ENCODE measurements at places on chromosomes 5 and 9.
A peak's percentile ranks its signal among the peaks of the same experiment; 100 is the strongest.

GRCh38 chr9:137150617-137151457, 11.9 kb downstream of the GRIN1 start:
- DNase-seq: peak; percentile 74

- no peak for DNase-seq
These were observed 239.6 kb upstream of the TUSC1 start for GRCh38 chr9:25917731-25918362.

DNA sequence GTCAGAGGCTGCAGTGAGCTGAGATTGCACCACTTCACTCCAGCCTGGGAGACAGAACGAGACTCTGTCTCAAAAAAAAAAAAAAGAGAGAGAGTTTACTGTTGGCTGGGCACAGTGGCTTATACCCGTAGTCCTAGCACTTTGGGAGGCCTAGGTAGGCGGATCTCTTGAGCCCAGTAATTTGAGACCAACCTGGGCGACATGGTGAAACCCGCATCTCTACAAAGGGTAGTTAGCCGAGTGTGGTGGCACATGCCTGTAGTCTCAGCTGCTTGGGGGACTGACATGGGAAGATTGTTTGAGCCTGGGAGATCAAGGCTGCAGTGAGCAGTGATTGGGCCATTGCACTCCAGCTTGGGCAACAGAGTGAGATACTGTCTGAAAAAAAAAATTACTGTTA, 12.6 kb downstream of the HABP4 start:
- DNase-seq: no peak

GRCh38 chr9:97911528-97911927, 10.8 kb downstream of the TRMO start:
- no peak for DNase-seq

GRCh38 chr5:82975396-82975795, 101.8 kb downstream of the TMEM167A start:
- DNase-seq: no peak

DNA sequence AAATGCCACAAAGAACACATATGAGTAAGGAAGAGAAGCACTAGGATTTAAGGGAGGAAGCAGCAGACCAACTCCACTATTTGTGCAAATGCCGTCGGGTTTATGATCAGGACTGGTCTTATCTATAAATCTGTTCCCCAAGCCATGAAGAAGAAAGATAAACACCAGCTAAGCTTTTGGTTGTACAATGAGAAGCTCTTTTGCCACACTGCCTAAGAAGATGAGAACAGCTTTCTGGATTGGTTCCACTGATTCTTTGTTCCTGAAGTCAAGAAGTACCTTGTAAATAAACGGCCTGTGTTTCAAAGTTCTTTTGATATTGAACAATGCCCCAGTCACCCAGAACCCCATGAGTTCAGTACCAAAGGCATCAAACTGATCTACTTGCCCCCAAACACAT, 93.9 kb downstream of the RFX3 start:
- no peak for DNase-seq

DNA sequence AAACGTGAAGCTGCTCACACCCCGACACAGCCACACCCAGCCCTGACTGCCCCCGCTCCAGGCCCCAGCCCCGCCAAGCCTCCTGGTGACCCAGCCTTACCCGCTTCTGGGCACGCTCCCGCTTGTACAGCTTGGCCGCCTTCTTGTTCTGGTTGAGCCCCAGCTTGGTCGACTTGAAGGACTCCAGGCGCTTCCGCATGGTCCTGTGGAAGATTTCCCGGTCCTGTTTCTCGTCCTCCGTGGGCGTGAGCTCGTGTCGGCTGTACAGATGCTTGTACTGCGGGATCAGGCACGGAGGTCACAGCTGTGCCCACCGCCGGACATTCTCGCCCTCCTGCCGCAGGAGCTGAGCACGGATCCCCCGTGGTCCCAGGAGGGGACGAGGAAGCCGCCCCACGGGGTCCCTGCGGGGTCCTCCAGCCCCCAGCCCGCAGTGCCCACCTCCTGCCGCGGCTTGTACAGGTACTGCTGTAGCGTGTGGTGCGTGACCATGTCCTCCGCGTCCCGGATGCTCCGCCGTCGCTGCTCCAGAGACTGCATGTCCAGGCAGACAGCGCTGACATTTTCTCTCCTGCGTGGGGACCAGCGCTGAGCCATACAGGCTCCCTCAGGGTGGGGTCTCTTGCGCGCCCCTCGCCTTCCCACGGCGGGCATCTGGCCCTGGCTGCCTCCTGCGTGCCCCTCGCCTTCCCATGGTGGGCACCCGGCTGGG, 33.3 kb downstream of the EXOC3 start:
- DNase-seq: no peak

DNA sequence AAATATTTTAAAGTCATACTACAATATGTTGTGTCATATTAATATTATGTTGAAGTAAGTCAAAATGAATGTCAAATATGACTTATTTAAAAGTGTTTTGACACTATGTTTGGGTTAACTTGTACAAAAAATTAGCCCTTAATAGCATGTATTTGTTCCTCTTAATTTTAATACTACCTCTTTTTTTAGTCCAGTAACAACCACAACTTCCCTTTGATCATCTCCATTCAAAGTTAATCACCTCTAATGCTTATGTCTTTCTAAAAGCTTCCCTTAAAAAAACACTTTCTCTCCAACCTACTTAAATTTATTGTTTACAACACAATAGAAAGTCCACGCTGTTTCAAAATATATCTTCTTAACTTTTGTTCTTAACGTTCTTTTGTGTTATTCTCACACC, 9.6 kb downstream of the SLCO4C1 start:
- DNase-seq: no peak

DNA sequence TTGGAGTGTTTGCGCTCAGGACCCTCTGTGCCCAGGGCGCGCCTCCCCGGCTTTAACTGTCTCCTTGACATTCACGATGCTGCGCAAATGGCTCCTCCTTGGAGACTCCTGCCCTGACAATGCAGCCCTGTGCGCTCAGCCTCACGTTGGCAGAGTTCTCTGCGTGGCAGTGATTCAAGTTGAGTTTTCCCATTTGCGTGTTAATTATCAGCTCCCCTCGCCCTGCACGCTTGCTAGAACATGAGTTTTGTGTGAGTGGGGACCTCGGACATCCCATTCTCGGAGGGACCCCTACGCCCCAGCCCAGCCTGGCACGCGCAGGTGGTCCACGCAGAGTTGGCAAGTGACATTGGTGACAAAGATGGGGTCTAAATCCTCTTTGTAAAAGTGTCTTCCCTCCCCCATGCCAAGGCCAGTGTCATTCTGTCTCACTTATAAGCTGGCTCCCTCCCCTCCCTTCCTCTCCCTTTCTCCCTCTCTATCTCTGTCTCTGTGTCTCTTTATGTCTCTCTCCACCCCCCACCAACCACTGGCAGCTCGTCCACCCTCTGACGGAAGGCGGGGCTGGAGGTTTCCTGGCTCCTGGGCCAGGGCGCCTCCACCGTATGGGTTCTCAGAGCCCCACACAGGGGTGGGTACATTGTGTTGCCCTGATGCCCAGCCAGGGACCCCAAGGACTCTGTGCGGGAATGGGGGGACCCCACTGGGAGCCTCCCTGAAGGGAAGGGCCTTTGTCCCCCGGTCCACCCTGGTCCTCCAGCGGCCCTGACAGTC, 169.3 kb downstream of the OLFM1 start:
- no peak for DNase-seq

DNA sequence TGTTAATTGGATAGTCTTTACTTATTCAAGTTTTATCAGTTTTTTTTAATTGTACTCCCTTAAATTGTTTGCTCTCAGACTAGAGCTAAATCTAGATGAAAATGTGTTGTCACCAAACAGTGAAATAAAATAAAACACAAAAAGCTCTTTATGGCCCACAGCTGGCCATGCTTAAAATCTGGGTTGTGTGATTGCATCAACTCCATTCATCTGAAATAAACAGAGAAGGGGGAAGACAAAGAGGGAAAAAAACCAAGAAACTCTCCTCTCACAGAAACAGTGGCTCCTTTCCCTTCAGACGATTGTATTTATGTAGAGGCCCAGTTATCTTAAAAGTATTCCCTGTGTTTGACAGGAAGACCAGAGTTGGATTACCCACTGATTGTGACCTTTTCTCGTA, 422.4 kb downstream of the IRX1 start:
- DNase-seq: no peak

GRCh38 chr9:125881042-125881441, 133.9 kb downstream of the PBX3 start:
- no peak for DNase-seq

DNA sequence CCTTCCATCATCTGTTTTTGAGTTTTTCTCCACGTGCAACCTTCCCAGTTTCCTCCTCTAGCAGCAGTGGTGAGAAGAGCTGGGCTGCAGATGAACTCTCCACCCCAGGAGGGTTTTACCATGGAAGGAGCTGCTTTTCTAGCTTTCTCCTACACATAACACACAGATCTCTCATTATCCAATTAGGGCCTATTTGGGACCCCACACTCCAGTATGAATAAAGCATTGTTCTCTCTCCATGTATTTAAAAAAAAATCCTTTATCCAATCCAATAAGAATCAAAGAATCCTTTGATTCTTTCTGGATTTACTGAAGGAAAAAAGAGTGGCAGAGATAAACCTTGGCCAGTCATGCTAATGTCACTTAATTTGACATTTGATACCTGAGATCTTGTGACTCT, 31.6 kb upstream of the NAA35 start:
- no peak for DNase-seq

- DNase-seq: no peak
These were observed 142.3 kb upstream of the ANKH start for GRCh38 chr5:15013654-15014463.

- peak; percentile 42 for DNase-seq
These were observed at the start of gene PCDHA5 for GRCh38 chr5:140821375-140822280. PCDHA5 (plus strand) TSS chr5:140821613.

- DNase-seq: no peak
These were observed 3.0 kb downstream of the RAD23B start for GRCh38 chr9:107286057-107286456.

DNA sequence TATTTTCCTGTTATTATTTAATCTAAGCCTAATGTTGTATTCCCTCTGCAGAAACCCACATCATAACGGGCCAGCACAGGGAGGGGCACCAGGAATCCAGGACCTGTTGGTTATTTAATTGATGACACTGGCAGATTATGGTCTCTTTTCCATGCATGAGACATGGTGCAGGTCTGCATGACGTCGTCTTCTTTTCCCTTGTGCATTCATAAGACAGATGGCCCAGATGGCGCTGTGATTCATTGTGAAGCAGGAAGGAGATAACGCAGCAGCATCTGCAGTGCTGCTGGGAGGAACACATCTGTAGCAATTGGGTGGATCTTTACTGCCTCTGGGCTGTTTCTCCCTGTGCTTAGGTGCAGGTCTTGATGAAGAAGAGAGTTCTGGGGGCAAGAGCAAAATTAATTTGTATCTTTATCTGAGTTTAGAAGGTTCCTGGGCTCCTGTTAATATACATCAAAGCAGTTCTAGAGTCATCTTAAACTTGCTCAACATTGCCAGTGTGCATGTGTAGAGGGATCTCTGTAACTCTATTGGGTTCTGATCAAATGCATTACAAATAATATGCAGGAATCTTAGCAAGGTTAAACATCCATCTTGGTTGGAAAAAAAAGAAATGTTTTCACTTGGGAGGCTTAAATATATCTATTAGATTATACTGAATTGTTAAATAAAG, 176.1 kb downstream of the PCSK1 start:
- no peak for DNase-seq

- DNase-seq: no peak
These were observed 143.2 kb downstream of the RMI1 start for GRCh38 chr9:84123648-84124406.

DNA sequence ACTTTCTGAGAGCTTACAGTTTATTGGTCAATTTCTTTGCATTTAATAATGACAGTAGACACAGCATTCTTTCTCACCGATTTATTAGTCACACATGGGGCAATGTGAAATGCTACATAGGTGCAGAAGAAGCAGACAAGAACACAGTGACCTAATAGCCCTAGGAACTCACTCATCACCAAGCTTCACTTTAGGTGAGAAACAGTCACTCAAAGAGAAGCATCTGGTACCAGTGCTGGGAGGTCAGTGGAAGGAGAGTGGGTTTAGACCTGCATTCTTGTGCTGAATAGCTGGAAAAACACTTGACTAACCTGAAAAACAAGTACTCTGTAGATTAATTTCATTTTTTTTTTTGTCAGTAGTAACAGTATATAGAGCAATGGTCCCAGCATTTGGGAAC, 179.6 kb downstream of the GRIA1 start:
- DNase-seq: no peak

DNA sequence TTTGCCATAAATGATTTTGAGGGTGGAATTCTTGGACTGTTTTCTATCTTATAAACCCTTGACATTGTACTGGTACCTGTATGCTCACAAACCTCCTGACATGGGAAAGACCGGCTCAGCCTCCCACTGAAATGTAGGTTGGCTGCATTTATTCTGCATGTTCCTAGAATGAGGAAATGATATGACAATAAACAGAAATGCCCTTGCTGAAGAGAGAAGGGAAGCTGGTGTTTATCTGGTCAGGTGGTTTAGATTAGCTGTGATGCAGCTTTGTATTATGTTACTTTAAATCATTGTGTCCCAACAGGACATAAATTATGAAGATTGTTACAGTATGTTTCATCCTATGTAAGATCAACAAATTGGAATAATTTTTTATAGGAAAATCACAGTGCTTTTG, 23.1 kb upstream of the CATSPER3 start:
- no peak for DNase-seq

GRCh38 chr9:18994263-18994916, 38.6 kb downstream of the SAXO1 start:
- no peak for DNase-seq

DNA sequence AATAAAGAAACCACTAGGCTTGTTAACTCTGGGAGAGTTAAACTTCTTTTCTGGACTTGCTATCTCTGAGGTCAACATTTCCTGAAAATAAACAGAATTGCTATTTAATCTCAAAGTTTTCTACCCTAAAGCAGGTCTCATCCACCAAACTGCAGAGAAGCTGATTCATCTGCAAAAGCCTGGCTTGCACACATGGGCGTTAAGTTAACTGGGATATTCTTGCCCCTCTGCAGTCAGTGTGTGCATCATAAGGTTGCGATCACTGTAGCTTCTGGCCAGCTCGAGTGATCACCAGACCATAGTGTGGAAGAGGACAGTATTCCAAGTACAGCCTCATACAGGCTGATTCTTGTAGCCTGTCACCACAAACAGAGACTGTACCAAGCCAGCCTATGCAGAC, 99.2 kb downstream of the SPOCK1 start:
- no peak for DNase-seq

GRCh38 chr5:25850581-25850980, 1187.8 kb downstream of the CDH9 start:
- DNase-seq: no peak
